ENCODE measurements at places on chromosomes 5 and 9.

DNA sequence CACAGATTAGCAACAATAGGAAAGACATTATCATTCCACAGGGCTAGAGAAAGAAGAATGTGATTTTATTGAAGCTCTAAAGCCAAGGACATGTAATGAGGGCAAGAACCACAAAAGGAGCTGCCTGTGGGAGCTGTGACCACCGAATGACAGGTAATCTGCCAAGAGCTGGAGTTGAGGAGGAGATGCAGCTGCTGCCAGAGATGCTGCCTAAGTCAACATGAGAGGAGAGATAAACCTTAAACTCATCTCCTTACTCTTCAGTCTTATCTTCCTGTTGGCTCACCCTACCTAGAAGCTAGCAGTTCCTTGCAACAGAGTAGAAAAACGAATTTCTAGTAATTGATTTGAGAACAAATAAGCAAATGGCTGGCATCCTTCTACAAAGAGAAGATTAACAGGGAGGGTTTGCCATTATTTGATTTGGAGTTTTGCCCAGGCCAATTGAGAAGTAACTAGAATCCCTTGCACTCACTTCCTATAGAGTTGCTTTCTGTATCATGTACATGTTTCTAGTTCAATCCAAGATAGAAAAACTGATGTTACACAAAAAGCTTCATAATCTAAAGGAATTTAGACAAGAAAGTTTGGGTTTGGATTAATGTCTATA, 539.2 kb downstream of the TLE1 start:
- no peak for DNase-seq

GRCh38 chr9:104725014-104725413, 22.5 kb upstream of the NIPSNAP3A start:
- no peak for DNase-seq

DNA sequence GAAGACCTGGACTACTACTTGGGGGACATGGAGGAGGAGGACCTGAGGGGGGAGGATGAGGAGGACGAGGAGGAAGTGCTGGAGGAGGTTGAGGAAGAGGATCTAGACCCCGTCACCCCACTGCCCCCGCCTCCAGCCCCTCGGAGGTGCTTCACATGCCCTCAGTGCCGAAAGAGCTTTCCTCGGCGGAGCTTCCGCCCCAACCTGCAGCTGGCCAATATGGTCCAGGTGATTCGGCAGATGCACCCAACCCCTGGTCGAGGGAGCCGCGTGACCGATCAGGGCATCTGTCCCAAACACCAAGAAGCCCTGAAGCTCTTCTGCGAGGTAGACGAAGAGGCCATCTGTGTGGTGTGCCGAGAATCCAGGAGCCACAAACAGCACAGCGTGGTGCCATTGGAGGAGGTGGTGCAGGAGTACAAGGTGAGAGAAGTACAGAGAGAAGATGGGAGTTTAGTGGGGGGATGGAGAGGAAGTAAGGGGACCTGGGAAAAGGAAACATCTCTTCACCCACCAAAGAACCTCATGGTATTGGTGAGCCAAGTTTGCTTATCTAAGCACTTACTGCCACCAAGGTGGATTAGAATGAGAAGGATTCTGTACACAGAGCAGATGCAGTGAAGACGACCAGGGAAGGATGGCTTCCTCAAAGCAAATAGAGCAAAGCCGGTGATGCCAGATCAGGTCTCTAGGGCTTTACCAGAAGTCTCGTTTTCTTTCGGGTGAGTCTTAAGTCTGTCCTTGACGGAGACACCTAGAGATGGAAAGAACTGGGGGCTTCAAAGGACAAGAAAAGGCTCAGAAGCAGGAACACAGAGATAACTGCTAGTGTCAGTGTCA, 1.5 kb downstream of the TRIM41 start:
- DNase-seq = no peak

GRCh38 chr9:114400219-114400618, 12.4 kb upstream of the AKNA start:
- no peak for DNase-seq

DNA sequence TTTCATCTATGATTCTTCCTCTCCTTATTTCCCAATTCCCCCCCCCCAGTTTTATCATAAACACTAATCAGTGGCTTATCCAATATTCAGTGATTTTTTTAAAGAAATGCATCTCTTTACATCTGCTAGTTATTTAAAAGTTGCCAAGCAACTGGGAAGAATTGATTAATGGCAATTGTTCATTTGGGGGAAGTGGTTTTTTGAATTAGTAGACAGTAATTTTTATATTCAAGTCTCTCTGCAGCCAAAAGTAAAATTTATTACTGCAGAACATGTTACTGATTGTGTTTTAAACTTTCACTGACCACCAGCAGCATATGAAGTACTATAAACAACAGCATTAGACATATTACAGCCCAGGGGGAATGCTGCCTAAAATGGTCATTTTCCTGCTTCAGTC, 308.8 kb upstream of the NREP start:
- DNase-seq = peak; percentile 83

GRCh38 chr9:134552349-134552990, 89.1 kb upstream of the COL5A1 start:
- DNase-seq = no peak

DNA sequence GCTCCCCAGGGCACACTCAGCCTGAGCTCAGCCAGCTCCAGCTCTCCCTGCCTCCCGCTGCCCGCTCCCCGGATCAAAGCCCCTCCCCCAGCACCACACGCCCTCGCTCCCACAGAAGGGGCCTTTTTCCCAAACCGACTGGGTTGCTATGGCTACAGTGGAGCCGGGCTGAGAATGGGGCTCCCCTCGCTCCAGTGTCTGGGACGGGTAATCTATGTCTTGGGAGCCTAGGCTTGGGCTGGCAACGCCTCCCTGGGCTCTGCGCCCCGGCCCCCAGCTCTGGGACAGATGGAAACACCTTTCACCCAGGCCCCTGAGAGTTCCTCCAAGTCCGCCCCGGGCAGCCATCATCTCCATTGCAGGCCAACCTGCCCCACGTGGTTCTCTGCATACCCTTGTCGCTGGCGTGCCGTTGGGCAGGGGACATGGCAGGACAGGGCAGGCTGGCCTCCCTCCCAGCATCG, 29.6 kb downstream of the NOTCH1 start:
- no peak for DNase-seq

DNA sequence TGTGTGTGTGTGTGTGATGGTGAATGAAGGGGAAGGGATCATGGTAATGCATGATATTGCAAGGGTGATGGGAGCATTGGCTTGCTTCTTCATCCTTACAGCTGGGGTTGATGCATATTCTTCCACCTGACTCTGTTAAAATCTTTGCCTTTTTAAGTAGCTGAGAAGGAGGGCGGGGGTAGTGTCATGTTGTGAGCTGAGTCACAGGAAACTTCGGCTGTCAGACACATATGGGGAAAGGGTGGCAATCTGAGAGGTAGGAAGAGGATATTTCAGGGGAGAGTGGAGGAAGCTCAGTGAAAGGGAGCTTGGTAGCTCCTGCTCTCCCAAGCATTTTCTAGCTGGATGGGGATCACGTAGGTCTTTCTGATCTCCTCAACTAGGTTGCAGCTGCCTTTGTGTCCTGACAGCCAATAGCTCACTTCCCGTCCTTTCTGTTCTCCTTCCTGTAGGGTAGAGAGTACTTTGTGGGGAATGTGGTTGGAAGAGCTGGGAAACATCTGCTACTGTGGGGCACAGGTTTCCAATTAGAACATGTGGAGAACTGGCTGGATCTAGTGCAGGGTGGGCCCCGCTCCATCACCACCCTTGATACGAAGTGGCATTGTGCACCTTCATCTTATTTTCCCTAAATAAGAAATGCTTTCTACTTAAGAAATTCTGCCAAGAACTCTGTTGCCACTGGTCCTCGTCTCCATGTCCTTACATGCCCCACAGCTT, 18.1 kb upstream of the CLK4 start:
- DNase-seq = no peak

Measured in kidney (tissue), 22 donors.